HL-60 (cell line): ENCODE measurements at places on chromosomes 4 and X.

DNA sequence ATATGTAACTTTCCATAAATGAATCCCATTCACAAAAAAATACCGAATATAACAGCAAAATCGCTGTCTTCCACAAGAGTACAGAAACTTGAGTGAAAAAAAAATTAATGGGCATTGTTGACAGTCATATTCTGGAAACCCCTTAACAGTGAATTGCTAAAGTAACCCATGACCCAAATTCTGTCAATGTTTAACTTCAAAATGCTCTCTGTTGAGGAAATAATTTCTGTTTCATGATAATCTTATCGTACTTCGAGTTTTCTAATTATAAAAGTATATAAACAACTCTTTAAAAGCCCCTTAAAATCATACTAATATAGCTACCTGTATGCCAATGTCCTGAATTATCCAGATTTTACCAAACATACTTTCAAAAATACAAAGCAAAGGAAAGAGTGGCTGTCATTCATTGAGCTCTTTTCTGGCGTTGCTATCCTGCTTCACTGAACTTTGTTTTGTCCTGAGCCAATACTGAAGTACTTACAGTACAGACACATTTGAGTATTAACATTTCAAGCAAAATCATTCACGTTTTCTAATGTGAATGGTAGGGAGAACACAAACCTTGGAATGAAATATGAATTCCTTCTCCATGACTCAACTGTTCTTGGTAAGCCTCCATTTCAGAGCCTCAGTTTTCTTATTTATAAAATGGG is 2.4 kb downstream of the XAGE3 start:
- DNase-seq: no peak

- no peak for DNase-seq
These were observed 257.6 kb upstream of the CXXC4 start for GRCh38 chr4:104752337-104752736.

DNA sequence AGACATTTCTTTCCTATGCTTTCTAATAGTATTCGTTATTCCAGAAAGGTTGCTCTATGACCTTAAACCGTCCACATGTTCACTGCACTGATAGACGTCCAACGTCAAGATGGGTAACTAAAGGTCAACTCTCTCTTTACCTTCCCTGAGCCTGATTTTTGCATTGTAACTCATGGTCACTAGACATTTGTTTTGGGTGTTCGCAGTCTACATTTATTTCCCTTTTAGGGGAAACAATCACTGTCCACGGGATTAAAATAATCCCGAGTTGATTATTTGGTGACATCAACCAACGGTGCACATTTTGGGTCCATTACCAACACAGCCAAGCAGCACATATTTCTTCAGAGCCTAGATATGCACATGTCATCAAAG is 540 bp upstream of the HADH start:
- DNase-seq: no peak

DNA sequence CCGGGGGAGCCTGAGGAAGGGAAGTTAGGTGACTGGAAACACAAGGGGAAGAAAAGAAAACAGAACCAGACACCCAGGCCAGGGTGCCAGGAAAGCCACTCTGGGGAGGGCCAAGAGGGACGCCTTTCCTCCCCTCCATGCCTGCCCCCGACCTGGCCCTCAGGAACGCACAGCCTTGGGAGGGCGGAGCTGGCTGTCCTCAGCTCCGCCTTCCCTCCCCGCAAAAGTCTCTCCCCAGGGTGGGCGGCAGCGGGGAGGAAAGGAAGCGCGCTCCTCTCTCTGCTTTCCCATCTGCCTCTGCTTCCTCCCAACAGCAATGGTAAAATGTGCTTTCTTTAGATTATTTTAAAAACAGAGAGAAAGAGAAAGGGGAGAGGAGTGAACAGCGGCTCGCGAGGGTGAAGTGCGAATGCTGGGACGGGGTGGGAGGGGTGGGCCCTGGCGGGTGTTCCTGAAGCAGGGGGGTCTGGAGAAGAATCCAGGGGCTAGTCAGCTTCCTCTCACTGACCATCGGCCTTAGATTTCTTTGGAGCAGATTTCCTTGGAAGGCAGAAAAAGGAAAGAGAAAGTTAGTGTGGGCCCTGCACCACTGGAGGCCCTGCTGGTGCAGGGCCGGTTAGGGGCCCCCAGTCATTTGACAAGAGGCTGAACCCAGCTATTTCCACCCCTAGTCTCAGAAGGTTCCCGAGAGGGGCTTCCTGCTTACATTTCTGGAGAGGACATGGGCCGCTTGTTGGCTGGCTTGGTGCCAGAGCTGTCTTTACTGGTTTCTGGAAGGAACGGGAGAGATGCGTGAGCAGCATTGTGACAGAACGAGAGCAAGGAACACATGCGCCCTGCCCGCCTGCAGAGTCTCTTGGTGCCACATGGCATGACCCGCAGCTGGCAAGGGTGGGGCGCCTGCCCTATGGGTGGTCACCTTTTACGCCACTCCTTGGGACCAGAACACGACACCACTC is 4.7 kb upstream of the RENBP start:
- no peak for DNase-seq

DNA sequence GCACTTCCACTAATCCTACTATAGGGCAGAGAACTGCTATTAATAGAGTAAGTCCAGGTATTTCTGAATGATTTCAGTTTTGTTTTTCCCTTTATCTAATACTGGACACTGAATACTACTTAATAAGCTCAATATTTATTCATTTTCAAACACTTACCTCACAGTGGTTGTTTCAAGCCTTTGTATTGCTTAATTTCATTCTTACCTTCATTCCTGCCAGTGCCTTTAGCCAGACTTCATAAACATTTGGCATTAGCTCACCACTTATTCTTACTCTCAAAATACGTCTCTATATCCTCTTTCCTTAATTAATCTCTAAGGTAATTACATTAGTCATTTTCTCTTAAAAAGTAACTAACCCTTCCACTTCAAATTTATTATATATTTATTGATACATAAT is 18.8 kb upstream of the CORIN start:
- DNase-seq: no peak

GRCh38 chr4:176729489-176729888 is 63.2 kb downstream of the VEGFC start:
- no peak for DNase-seq

DNA sequence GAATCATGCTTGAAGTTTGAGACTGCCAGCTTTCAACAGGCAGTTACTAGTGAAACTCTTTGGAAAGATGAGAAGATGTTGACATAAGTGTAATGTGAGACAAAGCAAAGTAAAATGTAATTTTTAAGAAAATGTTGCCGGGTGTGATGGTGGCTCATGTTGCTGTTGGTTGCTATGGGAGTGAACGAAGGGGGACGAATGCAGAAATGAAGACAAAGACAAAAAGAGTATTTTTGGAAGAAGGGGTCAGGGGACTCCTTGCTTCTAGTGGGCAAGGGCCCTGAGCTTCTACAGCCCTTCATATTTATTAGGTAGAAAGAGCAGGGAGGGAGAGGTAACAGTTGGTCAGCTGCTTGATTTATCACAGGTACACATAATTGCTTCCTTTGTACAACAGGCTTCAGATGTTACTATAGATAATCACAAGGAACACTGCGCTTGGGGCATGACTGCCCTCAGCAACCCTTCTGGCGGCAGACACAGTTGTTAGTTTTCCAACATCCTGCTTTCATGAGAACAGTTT is 11.9 kb upstream of the UGDH start:
- no peak for DNase-seq

- DNase-seq: no peak
These were observed 282.8 kb upstream of the TENM3 start for GRCh38 chr4:181960384-181960783.

DNA sequence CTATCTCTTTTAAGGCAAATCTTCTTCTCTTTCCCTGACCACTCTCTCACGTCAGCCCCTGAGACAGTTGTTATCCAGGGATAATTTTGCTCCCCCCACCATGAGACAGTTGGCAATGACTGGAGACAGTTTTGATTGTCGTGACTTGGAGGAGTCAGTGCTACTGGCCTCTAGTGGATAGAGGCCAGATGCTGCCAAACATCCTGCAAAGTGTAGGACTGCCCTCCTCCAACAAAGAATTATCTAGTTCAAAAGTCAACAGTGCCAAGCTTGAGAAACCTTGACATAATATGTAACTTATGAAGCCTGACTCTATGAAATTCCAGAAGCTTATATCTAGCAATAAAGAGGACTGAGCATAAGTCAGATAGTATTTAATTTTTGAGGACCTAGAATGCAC is 502.1 kb upstream of the IGFBP7 start:
- DNase-seq: no peak

- peak; percentile 2 for DNase-seq
These were observed 29.9 kb upstream of the GPC4 start for GRCh38 chrX:133444952-133445831.

DNA sequence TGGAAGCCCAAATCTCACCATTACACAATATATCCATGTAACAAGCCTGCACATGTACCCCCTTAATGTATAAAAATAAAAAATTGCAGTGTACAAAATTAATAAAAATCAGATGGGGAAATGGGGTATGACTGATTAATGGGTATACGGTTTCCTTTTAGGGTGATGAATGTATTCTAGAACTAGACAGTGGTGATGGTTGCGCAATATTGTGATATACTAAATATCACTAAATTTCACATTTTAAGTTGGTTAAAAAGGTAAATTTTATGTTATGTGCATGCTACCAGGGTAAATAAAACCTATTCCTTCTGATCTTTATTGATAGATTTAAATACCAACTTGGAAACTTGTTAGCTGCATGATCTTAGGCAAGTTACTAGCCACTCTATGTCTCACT is 129.4 kb downstream of the SPANXA1 start:
- DNase-seq: no peak

DNA sequence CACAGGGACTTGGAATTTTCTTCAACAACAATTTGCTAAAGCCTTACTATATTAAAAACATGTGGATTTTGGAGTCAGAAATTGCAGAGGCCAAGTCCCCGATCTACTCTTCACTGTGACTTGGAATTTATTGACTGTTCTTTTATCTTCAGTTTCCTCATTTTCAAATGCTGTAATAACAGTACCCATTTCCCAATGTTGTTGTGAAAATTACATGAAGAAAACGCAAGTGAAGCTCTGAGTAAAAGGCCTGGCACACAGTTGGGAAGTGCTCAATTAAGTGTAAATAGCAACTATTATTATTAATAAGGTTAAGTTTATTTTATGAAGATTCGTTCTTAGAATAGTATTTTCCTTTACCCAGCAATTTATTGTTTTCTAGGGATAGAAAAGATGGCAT is 15.7 kb downstream of the STBD1 start:
- no peak for DNase-seq

DNA sequence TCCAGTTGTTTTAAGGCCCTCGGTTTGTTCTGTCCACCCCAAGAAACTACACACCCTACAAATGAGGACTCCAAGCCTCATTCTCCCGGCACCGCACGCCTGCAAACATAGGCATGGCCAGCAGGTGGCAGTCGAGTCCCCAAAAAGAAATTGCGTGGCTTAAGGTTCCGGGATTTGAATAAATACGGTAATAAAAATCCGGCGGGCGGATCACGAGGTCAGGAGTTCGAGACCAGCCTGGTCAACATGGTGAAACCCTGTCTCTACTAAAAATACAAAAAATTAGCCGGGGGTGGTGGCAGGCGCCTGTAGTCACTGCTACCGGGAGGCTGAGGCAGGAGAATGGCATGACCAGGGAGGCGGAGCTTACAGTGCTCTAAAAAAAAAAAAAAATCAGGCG is 21.8 kb upstream of the CSF2RA start:
- peak; percentile 87 for DNase-seq

DNA sequence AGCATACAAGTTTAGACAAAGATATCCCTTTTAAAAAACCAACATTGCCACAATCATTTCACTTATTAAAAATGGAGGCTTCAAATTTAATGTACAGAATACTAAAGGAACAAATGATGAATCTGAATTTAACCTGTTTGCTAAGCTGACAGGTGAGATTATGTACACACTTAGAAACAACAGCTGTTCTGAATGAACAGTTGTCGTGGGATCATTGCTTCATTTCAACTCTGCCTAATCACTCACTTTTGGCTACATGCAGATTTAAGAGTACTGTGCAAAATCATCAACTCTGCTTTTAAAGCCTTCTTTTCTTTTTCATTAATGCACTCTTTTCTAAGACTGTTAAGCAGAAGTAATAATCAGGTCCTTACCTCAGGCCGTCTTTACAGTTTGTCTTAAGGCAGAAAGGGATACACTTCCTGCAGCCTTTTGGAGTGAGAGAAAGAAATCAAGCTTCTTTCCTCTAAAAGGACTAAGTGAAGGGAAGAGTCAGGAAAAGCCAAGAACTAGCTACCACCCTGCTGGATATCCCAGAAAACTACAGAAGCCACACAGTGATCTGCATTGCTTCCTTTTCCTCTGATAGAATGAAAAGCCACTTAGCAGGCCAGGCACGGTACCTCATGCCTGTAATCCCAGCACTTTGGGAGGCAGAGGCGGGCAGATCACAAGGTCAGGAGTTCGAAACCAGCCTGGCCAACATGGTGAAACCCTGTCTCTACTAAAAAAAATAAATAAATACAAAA is 54.7 kb upstream of the NPNT start:
- no peak for DNase-seq

DNA sequence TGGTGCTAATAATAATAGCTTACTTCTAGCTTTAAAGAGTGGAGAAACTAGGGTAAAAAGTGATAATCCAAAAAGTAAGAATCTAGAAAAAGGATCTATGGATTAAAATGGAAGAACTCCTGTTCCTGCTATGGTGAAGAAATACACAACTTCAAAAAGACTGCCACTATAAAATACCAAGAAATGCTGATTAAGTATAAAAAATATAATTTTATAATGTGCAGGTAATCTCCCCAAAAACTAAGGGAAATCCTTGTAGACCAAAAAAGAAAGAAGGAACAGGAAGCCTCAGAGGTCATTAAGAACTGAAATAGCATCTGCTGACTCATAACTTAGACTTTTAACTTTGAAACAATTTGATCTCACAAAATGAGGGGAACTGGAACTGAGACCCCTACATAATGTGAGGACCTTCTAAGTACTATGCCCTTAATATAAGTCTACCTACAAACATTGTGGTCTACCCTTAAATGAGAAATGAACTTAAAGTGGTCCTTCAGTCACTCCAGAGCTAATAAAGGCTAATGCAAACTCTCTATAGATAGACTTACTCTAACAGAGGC is 50.6 kb upstream of the SRPX start:
- no peak for DNase-seq

DNA sequence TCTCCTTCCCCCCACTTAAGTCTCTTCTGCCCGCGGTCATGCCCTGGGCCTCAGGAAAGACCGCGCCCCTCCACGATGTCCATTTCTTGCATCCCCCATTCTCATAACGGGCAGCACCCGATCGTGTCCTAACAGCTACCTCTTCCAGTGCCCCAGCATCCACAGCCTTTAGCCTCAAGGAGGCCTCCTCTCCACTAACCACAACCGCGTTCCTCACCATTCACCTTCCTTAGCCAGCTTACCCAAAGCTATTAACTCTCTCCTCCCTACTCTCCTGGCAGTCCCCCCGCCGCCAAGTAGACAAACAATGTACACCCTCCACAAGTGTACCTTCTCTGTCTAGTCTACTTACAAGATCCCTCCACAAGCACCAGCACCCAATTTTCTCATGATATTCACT is 58.6 kb upstream of the PAGE5 start:
- DNase-seq: no peak

- no peak for DNase-seq
These were observed 155.2 kb downstream of the RBMX2 start for GRCh38 chrX:130556951-130557350.
